Sigmoid colon (tissue), 7 donors: ENCODE measurements at places on chromosomes 1 and 21. TPM values are rescaled to one million over a fixed set of nuclear protein-coding genes. Genes with fewer than 3 reads are reported as not detected.
A peak's percentile ranks its signal among the peaks of the same experiment; 100 is the strongest.

Gene CFAP74
- total RNA-seq, result not detected

Gene ASCL5
- total RNA-seq, result not detected

Gene CHIT1
- not detected for total RNA-seq

GRCh38 chr1:53734650-53735211 lies 4.2 kb downstream of the GLIS1 start:
- H3K27me3 ChIP-seq, result peaks cover 9% of the 10 kb centered on the region
- H3K27ac ChIP-seq, result no peak overlapping the region
- no peaks in the 10 kb centered on the region for H3K36me3 ChIP-seq
- DNase-seq, result no peak

GRCh38 chr1:2334883-2335534 lies 56.3 kb downstream of the MORN1 start:
- peaks cover 17% of the 10 kb centered on the region for H3K4me1 ChIP-seq
- no peak for DNase-seq
- H3K27me3 ChIP-seq, result no peaks in the 10 kb centered on the region
- H3K4me3 ChIP-seq, result no peak overlapping the region
- H3K27ac ChIP-seq, result no peak overlapping the region

DNA sequence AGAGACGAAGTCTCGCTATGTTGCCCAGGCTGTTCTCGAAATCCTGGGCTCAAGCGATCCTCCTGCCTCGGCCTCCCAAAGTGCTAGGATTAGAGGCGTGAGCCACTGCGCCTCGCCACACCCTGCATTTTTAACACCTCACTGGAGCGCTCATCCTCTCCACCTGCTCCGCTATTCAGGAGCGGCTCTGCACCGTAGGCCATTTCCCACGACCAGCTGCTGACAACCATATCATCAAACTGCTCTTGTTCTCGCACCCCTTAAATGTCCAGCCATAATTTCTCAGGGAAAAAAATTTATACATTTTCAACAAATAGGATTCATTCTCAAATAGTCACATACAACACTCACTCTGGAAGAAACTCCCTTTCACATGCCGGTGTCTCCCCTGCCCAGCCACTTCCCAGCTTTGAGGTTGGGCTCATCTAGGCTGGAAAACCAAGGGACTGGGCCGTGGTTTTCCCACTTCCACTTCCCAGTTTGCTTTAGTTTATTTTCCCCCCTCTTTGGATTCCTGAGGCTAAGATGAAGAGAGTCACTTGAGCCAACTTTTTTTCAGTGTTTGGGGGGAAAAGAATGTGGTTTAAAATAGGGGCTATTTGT lies 639 bp upstream of the IPO9 start:
- peaks cover 39% of the 10 kb centered on the region for H3K4me1 ChIP-seq
- no peaks in the 10 kb centered on the region for H3K36me3 ChIP-seq
- H3K4me3 ChIP-seq, result no peak overlapping the region
- DNase-seq, result no peak

DNA sequence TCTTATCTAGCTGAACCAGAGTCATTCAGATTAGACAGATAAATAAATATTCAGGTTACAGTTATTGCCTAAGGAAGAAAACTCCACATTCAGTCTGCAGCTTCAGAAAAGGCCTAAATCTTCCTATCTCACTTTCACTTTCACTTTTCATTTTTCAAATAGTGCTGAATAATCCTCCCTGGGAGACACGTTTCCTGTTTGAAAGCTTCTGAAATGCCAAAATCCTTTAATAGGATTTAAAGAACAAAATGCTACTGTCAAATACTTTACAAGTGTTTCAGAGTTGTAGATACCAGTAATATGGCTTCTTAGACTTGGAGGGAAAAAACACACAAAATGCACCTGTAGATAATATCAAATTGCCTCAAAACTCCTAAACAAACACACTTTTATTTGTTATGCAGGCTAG lies 3.9 kb downstream of the PSMB2 start:
- H3K4me1 ChIP-seq, result peaks cover 49% of the 10 kb centered on the region
- no peaks in the 10 kb centered on the region for H3K27me3 ChIP-seq
- H3K4me3 ChIP-seq, result peak overlapping the region; percentile 25

GRCh38 chr1:45836451-45836850 lies 33.0 kb downstream of the MAST2 start:
- no peak overlapping the region for H3K27ac ChIP-seq
- H3K36me3 ChIP-seq, result peaks cover under 1% of the 10 kb centered on the region
- DNase-seq, result no peak
- H3K4me1 ChIP-seq, result no peaks in the 10 kb centered on the region
- H3K4me3 ChIP-seq, result no peak overlapping the region
- no peaks in the 10 kb centered on the region for H3K27me3 ChIP-seq

DNA sequence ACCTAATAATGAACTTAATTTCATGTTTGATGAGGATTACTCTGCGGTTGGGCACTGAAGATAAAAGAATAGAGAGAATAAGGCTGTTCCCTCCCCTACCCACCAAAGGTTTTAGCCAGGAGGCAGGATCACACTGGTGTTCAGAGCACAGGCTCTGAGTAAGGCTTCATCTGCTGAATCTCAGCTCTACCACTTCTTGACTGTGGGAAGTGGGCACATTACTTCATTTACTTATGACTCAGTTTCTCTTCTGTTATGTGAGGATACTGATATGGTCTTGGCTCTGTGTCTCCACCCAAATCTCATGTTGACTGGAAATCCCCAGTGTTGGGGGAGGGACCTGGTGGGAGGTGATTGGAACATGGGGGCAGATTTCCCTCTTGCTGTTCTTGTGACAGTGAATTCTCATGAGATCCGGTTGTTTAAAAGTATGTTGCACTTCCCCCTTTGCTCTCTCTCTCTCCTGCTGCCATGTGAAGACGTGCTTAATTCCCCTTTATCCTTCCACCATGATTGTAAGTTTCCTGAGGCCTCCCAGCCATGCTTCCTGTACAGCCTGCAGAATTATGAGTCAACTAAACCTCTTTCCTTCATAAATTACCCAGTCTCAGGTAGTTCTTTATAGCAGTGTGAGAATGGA lies 79.7 kb downstream of the SMYD2 start:
- H3K4me1 ChIP-seq, result no peaks in the 10 kb centered on the region
- H3K36me3 ChIP-seq, result peaks cover 11% of the 10 kb centered on the region
- no peaks in the 10 kb centered on the region for H3K27me3 ChIP-seq
- no peak overlapping the region for H3K27ac ChIP-seq
- H3K4me3 ChIP-seq, result no peak overlapping the region
- DNase-seq, result no peak

DNA sequence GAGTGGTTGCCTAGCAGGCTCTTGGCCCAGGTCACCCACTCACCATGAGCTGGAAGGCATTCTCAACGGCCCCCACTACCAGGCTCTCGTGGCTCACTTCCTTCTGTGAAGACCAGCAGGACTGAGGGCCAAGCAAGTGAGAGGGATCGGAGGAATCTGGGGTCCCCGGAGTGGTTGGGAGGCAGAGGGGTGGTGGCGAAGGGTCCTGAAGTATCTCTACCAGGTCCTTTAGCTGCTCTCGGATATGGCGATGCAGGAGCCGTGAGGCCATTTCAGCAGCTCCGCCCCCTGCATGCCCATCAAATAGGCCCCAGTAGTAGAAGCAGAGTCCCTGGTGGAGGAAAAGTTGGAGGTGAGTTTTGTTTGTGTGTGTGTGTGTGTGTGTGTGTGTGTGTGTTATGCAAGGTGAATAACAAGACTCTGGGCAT lies 2.4 kb downstream of the PPM1J start:
- H3K4me1 ChIP-seq, result peaks cover 30% of the 10 kb centered on the region
- no peak for DNase-seq
- H3K27me3 ChIP-seq, result no peaks in the 10 kb centered on the region
- no peak overlapping the region for H3K27ac ChIP-seq
- no peak overlapping the region for H3K4me3 ChIP-seq
- H3K36me3 ChIP-seq, result no peaks in the 10 kb centered on the region

GRCh38 chr1:204418174-204419063 lies 6.8 kb upstream of the PPP1R15B start:
- no peaks in the 10 kb centered on the region for H3K27me3 ChIP-seq
- peaks cover 40% of the 10 kb centered on the region for H3K4me1 ChIP-seq
- peak overlapping the region; percentile 83 for H3K27ac ChIP-seq
- no peak overlapping the region for H3K4me3 ChIP-seq
- H3K36me3 ChIP-seq, result no peaks in the 10 kb centered on the region
- no peak for DNase-seq

DNA sequence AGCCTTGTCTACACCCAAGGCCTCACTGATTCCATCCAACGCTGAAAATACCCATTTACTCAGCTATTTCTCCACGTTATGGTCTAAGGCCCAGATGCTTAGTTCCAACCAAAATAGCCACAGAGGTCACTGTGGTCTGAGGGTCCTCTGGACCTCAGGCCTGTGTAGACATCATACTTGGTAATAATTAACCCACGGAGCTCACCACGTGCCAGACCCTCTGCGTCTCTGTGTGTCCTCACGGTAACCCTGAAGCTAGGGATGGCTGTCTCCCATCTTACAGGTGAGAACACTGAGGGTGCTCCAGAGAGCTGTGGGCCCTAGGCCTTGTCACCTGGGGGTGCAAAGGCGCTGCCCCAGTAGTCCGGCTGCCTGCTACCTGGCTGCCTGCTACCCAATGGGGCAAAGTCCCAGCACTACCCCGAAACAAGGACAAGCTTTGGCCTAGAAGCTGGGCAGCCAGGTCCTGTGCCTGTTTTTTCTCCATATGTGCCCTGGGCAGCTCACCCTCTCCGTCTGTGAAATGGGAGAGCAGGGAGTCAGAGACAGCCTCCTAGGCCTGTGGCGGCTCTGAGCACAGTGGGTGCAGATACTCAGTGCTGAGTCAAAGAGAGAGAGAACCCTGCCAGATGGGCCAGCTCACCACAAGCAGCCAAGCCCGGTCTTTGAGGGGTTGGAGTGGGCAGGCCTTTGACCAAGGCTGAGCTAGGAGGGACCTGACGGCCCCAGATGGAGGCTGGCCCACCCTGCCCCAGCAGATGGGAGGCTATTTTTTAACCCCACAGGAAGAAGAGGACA lies 17.0 kb upstream of the RUNX3 start:
- no peak overlapping the region for H3K27ac ChIP-seq
- no peaks in the 10 kb centered on the region for H3K27me3 ChIP-seq
- H3K36me3 ChIP-seq, result no peaks in the 10 kb centered on the region
- no peaks in the 10 kb centered on the region for H3K4me1 ChIP-seq
- H3K4me3 ChIP-seq, result no peak overlapping the region

DNA sequence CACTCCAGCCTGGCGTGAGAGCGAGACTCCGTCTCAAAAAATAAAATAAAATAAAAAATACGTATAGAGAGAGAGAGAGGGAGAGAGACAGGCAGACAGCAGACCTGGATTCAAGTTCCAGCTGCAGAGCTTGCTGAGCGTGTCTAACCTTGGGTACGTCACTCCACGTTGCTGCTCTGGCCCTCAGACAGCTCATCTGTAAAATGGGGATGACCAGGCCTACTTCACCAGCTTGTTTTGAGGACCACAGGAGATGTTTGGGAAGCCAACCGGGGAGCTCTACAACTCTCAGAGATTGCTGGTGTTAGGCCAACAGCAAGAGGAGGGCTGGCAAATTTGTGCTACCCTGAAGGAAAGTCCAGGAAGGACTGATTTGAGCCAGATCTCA lies 499 bp upstream of the TRAF5 start:
- H3K36me3 ChIP-seq, result no peaks in the 10 kb centered on the region
- peak overlapping the region; percentile 95 for H3K4me3 ChIP-seq
- DNase-seq, result no peak
- H3K4me1 ChIP-seq, result peaks cover 43% of the 10 kb centered on the region

DNA sequence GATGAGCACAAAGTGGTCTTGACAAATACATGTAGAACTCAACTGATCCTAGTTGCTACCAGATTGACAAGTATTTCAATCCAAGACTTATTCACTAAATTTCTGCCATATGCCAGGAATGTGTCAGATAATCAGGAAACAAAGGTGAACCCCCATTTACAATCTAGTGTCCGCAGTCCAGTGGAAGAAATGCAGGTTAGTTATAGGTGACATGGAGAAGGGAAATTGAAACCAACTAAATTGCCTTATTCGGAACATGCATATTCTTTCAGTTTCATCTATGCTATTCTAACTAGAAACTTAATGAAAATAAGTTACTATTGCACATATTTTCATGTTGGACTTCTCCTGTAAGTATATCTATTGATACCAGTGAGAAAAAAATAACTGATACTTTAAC lies 209.4 kb downstream of the COL24A1 start:
- H3K27ac ChIP-seq, result no peak overlapping the region
- H3K4me1 ChIP-seq, result no peaks in the 10 kb centered on the region
- no peaks in the 10 kb centered on the region for H3K27me3 ChIP-seq
- no peak for DNase-seq

- H3K36me3 ChIP-seq, result no peaks in the 10 kb centered on the region
- H3K4me1 ChIP-seq, result no peaks in the 10 kb centered on the region
- no peaks in the 10 kb centered on the region for H3K27me3 ChIP-seq
Observed at GRCh38 chr21:14306126-14306907, 76.6 kb downstream of the HSPA13 start.
